NCI-H2107 (cell line): ENCODE measurements at places on chromosomes 16 and 17.

DNA sequence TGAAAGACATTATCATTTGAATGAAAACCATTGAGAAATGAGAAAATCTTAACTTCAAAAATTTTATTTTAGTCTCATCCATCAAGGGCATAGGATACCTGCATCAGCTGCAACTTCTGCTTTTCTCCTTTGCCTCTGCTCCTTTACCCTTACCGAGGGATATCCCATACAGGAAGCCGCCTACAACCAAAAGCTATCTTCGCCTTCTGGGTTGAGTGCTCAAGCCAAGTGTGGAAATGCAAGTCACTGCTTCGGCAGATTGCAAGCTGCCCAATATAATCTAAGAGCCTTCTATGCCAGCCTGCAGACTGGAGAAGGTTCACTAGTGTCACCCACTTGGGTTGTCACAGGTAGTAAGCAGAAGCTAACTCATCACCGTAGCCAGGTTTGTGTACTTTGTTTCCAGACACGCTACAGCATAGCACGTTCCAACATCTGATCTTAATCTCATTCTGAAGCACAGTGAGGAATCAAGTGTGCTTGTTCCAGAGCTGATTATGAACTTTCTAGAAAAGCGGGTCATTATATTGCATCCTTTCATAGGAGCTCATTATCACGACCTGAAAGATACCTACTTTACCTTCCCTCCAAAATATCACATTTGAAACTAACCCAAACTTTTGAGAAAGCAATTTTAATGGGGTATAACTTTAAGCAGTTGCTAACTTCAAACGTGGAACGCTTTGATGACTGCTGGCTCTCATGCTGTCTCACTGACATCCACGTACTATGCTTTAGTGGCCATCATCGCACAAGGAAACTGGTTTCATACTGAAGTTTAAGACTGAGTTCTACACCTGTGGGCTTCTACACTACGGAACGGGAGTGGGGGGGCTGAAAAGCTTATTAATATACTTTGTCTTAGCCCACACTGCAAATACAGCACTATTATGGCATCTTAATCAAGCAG is 8.0 kb upstream of the UNK start:
- no peak for DNase-seq

GRCh38 chr17:62140836-62141235 is 75.8 kb upstream of the MED13 start:
- no peak for DNase-seq

DNA sequence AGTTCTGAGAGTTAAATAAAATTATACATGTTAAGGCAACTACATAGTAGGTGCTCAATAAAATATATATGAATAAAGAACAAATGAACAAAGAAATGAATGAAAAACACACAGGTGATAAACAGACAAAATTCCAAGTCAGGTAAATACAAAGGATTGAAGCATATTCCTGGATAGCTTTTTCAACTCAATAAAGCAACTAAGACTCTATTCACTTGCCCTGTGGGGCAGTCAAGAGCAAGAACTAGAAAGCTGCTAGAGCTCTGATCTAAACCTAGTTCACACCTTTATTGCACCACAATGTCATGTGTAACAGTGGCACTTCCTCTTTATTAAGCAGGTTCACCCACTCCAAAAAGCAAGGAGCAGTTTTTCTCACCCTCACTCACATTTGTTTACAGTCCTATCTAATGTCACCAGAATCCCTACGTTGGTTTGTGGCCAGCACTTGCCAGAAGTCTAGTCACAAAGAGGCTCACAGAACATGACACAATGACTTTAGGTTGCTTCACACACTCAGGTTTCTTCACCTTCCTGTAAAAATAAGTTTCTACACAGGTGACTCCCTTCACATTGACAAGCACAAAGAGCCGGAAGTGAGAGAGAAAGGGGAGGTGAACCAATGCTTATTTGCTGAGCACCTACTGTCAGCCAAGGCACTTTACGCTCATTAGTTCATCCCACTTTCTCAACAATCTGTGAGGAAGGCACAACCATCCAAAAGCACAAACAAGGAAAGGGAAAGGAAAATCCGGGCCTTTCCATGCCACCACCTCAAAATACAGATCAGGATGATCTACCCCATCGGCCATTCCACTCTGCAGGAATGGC is 70.8 kb downstream of the XPO6 start:
- no peak for DNase-seq

GRCh38 chr16:31474173-31474714 is 2.3 kb downstream of the TGFB1I1 start:
- no peak for DNase-seq

GRCh38 chr17:1648173-1648962 is 1.3 kb downstream of the RILP start:
- no peak for DNase-seq

GRCh38 chr17:8935191-8935590 is 30.3 kb downstream of the PIK3R5 start:
- no peak for DNase-seq

GRCh38 chr17:79009397-79010303 is at the start of gene CANT1:
CANT1 (minus strand) TSS chr17:79009764; CDS start chr17:78997622, 12,142 bp downstream.
- DNase-seq: no peak

DNA sequence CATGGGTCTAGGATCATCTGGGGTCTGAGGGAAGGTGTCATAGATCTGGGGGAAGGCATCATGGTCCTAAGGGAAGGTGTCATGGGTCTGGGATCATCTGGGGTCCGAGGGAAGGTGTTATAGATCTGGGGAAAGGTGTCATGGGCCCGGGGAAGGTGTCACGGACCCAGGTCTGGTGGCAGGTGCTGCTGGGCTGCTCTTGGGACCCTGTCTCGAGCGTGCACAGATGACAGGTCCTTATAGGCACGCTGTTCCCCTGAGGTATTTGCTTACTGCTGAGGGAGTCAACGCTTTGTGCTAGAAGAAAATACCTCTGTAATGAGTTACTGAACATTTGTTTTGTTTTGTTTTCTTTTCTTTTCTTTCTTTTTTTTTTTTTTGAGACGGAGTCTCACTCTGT is 1.4 kb downstream of the RAB40C start:
- no peak for DNase-seq

GRCh38 chr17:41018541-41018940 is 8.5 kb downstream of the KRTAP1-5 start:
- DNase-seq: no peak

DNA sequence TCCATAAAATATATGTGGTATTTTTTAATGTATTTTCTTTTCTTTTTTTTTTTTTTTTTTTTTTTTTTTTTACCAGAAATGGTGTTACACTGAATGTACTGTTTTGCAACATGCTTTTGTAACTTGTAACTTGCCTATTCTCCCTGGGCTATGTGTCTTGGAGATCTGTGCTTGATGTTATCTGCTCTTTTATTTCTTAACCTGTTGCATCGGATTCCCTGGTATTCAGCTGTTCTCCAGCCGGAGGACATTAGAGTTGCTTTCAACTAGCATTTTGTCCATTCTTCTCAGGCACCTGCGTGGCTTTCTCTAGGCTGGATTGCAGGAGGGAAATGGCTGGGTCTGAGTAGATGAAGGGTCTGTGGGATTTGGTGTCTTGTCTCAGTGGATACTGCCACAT is 47.4 kb downstream of the KATNIP start:
- DNase-seq: no peak

DNA sequence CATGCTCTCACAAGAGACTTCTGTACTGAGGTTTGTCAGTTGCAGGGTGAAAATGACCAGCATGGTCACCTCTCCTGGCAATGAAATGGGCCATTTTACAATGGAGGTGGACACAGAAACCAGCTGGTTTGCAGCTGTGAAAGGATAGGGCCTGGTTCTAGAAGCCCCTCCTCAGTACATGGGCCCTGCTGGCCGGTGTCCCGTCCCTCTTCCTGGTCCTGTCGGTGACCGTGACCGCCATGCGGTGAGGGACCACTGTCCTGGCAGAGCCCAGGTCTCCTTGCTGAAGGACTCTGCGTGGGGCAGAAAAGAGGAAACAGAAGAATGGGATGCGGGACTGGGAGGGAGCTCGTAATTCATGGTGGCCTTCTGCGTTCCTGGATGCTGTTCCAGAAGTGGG is 76.0 kb upstream of the ZNF423 start:
- DNase-seq: no peak

DNA sequence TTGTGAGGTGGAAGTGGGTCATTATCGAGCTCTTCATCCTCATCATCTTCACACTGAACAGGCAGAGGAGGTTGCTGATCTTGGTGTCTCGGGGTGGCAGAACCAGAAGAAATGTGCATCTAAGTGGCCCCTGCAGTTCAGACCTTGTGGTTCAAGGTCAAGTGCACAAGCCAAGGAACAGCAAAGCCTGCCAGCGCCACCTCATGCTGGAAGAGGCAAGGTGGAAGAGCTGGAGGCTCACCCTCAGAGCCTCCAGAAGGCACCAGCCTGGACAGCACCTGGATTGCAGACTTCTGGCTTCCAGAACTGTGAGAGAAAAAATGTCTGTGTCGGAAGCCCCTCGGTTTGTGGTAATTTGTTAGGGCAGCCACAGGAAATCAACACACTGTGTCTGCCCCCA is 32.7 kb downstream of the IFT140 start:
- no peak for DNase-seq

- no peak for DNase-seq
Measured at GRCh38 chr17:42266462-42266861, 9.7 kb downstream of the STAT5B start.

GRCh38 chr16:58026139-58026704 is 668 bp downstream of the MMP15 start:
- no peak for DNase-seq

GRCh38 chr17:81837641-81838040 is 2.8 kb upstream of the PPP1R27 start:
- no peak for DNase-seq

- no peak for DNase-seq
Measured at GRCh38 chr17:73695035-73695738, 50.9 kb upstream of the SDK2 start.

GRCh38 chr17:18921912-18922451 is 30.0 kb upstream of the SLC5A10 start:
- no peak for DNase-seq

- no peak for DNase-seq
Measured at GRCh38 chr17:64984181-64984580, 64.9 kb upstream of the LRRC37A3 start.

GRCh38 chr16:72901000-72901627 is 146.8 kb downstream of the ZFHX3 start:
- no peak for DNase-seq

DNA sequence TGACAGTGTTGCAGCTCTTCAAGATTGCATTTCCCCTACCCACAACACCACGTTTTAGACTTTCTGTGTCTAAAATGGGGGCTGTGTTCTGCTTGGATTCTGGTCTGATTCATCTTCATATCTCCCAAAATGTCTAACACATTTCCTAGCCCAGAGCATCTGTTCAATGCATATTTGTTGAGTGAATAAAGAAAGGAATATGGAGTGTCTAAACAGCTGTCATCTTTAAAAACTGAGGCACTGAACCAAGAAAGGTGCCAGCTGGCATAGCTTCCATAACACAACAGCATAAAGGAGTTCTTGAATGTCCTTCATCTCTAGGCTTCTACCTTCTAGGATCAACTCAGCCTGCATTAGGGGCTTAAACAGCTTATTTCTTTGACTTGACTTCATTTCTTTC is 67.4 kb downstream of the CDH11 start:
- DNase-seq: no peak

DNA sequence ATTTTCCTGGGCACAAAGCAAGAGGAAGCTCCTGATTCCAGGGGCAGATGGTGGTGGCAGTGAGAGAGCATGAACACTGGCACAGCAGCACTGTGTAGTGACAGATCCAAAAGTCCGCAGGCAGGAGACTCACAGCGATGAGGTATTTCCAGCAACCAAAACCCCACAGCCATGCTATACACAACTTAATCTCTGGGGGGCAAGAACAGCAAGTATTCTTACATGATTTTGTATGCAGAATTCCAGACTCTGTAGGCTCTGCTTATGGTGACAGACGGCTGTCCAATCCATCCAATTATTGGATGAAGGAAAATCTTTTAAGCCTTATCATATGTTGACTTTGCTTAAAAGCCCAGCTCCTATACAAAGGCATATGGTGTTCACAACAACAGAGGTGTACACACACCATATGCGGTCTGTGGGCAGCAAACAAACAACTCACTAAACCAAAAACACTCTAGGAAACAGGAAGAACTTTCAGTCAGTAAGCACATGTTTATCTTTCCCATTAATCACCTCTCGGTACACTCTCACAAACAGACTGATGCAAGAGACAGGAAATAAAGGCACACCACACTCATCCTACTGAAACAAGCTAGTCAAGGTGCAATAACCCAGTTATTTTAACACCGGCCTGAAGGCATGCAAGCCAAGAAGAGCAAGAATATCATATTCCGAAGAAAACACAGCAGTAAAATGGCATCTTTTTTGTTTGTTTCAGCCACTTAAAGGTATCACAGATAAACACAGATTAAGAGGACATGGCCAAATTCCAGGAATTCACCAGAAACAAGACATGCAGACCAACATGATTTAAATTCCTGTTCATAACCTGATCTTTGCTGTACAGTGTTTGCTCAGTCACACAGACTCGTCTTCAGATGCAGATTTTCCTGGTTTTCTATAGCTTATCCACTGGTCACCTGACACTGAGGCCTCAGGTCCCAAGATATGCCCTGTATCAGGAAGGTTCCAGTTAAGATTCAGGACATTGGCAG is 47.8 kb downstream of the ERN1 start:
- peak; percentile 49 for DNase-seq

DNA sequence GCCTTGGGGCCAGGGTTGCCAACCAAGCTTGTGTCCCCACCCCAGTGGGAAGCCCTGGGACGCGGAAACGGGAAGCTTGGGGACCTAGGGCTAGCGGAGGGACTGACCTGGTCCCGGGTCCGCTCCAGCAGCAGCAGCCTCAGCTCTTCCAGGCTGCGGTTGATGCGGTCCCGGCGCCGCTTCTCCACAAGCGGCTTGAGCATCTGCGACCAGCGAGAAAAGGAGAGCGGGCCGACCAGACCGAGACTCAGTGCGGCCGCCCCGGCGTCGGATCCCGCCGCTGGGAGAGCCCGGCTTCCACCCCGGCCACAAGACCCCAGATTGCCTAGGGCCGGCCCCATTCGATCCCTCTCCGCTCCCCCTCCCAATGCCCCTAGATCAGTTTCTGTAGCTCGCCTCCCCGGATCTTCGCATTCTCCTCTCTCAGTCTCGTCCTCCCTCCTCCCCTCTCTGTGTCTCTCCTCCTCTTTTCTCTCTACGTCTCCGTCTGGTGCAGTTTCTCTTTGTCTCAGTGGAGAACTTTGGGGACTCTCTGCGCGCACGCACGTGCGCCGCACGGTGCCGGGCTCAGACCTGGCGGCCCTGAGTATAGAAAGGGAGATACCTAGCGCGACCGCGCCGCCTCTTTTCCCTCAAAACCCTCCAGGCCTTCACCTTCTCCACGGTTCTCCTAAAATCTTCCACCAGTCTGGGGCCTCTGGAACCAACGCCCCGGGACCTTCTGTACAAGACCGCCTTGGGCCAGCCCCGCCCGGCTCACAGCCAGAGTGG is 797 bp downstream of the HES7 start:
- DNase-seq: no peak

DNA sequence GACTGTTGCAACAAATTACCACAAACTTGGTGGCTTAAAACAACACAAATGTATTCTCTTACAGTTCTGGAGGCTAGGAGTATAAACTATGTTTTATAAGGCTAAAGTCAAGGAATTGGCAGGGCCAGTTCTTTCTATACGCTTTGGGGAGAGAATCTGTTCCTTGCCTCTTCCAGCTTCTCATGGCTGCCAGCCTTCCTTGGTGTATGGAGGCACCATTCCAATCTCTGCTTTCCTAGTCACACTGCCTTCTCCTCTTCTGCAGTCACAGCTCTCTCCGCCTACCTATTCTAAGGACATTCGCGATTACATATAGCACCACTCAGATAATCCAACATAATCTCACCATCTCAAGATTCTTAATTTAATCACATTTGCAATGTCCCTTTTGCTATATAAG is 140.4 kb upstream of the GNAO1 start:
- DNase-seq: no peak
